Cortex of kidney (tissue), 1 donor: ENCODE measurements at places on chromosomes 11 and 22.

- no peak for DNase-seq
Observed at GRCh38 chr11:16953663-16954062, 60.6 kb downstream of the PLEKHA7 start.

DNA sequence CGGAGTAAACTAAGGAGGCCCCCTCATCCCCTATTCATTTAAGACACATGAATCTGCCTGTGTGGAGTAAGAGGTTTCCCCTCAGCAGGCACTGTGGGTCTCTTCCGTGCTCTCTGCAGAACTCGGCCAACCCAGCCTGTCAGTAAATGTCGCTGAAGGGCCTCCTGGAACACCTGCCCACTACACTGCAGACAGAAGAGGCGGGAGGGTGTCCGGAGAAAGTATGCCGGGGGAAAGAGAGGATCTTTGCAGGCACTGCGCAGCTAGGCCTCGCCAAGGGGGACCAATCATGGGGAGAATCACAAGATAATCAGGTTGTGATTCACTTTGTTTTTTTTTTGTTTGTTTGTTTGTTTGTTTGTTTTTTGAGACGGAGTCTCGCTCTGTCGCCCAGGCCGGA is 110.8 kb downstream of the MORC2 start:
- no peak for DNase-seq

GRCh38 chr22:48083502-48083901 is 1321.1 kb downstream of the TBC1D22A start:
- DNase-seq, result no peak

DNA sequence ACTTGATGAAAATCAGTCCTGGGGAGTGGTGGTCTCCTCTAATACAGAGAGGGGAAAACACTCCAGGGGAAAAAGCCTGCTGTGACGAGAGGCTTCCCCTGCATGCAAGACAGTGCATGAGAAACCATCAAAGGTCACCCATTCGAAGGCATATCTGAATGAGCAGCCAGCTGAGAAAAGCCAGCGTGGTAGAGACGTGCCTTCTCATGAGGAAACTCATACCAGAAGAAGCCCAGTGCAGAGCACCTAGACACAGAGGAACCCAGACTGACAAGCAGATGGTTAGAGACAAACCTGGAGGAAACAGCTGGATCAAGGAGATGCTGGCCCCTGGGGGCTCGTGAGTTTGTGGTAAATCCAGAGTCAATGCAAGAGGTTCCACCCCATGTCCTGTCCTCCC is 534.8 kb downstream of the BRD1 start:
- no peak for DNase-seq

DNA sequence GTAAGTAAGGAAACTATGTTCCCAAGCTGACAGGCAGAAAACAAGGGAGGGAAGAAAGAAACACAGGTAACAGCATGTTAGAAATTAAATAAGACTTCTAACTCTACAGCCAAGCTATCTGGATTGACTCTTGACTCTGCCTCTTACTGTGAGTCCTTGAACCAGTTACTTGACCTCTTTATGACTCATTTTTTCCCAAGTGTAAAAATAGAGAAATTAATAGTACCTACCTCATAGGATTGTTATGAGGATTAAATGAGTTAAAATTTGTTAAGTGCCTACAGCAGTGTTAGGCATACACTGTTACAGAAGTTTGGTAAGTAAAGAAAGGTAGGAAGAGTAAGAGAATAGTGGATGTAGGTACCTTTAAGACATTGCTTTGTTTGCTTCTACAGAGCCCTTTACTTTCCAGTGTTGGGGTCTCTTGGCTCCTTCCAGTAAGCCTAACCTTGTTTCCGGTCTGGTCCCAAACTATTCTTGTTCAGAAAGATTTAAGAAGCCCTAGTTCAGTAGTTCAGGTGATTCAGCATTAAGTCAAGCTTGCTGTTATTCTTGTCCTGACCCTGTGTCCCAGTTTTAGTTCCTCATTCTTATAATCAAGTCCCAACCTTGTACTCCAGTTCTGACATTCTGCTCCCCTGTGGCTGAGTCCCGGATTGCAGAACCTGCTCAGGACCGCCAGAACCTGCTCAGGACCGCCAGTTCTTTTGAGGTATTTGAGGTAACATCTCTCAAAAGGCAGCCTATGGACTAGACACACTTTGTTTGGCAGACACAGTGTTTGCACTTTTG is 963.4 kb upstream of the CCDC90B start:
- no peak for DNase-seq
